AG09319 (cell line): ENCODE measurements at places on chromosomes 6 and 20.

- no peak for DNase-seq
These were observed 141.5 kb downstream of the MYB start for GRCh38 chr6:135322427-135323201.

DNA sequence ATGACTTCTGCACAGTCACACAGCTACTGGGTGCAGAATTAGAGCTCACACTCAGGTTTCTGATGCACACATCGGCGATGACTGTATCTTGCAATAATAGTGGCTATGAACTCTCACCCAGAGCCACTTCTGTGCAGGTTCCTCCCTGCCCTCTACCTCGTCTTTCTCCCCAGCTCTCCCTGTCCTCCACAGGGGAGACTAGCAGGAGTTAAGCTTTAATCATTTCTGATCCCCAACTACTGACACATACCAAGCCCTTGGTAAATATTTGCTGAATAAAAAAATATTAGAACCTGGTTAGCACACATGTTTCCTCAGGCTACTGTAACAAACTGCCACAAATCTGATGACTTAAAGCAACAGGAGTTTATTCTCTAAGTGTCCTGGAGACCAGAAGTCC, 222.7 kb upstream of the FOXA2 start:
- DNase-seq: no peak

- DNase-seq: no peak
These were observed 868.3 kb downstream of the EYS start for GRCh38 chr6:64838726-64839125.

GRCh38 chr6:163249651-163250101, 164.8 kb upstream of the QKI start:
- no peak for DNase-seq

DNA sequence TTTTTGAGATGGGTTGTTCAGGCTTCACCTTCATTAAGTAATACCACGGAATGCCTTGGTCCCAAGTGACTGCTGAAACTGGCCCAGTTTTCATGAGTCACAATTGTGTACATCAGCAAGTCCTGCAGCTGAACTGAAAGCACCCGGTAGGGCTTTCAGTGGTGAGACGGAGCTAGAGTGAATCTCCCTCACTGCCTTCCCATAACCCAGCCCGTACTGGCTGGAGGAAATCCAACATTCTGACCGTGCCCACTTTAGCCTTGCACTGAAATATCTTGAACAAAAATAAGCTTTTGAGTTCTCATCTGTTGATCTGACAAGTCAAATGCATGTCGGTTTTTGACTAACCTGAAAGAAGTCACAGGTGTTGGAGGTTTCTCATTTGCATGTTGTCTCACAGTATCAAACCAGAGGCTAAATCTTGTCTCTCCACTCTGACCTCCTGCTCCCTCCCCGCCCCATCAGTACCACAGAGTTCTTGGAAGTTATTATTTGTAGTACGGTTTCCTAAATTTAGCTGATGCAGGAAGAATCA, 35.9 kb downstream of the DUSP22 start:
- DNase-seq: peak; percentile 56
